ENCODE measurements at places on chromosomes 2 and 18.

DNA sequence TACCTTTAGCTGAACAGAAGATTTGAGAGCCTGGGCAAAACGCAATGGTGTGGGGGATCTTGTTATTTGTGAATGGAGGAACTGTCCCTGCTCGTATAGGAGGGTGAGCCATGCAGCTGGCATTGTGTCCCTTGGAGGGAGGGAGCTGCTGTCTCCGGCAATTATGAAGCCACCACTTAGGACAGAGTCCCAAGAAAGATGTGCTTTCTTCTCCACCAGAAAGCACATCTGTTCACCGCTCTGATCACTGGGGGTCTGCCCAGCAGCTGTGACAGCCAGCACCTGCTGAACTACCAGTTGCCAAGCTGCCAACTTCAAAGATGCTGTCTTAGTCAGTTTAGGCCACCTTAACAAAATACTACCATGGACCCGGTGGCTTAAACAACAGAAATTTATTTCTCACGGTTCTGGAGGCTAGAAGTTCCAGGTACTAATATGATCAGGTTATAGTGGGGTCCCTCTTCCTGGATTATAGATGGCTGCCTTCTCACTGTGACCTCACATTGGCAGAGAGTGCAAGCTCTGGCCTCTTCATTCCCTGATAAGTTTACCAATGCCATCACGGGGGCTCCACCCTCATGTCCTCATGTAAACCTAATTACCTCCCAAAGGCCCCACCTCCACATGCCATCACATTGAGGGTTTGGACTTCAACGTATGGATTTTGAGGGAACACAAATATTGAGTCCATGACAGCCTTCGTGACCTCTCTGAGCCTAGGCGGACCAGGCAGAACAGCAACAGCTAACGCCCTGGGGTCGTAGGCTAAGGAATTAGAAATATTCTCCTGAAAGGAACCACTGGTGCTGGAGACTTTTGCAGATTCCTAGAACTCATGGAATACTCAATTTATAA is 148.3 kb downstream of the RHBDD1 start:
- DNase-seq: no peak

DNA sequence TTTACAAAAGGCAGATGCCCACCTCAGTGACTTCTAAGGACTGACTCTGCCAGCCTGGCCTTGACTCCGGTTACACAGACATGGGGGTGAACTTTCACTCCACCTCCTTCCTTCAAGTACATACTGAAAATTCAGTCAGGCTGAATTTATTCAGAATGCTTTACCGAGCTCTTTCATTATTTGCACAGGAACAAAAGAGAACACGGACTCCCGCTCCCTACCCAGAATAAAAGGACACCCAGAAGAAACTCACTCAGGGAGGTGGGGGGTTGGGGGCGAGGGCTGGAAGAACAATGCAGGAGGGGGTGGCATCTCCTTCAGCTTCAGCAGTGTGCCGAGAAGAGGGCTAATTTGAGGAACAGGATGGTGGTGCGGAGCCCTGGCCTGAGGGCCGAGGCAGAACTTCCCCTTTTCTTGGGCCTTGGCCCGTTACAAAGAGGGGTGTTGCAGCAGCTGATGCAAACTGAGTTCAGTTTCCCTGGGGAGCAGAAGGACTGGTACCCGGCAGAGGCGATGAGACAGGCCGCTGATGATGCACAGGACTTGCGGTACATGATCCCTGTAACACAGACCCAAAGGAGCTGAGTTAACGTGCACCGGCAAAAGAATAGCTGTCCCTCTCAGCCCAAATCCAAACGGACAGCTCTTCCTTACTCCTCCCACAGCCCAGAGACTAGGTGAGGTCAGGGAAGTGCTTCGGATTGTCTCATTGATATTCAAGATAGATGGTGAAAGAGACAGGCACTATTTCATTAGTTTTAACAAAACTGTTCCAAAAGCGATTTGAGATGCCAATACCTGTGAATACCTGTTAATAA is 24.1 kb downstream of the LYPD1 start:
- no peak for DNase-seq

- DNase-seq: peak; percentile 66
Measured at GRCh38 chr18:13382366-13382953, 163.9 kb downstream of the LDLRAD4 start.

GRCh38 chr2:168734199-168734760 is 68.2 kb upstream of the NOSTRIN start:
- no peak for DNase-seq

GRCh38 chr2:170375192-170375591 is 197.2 kb downstream of the MYO3B start:
- DNase-seq: no peak

DNA sequence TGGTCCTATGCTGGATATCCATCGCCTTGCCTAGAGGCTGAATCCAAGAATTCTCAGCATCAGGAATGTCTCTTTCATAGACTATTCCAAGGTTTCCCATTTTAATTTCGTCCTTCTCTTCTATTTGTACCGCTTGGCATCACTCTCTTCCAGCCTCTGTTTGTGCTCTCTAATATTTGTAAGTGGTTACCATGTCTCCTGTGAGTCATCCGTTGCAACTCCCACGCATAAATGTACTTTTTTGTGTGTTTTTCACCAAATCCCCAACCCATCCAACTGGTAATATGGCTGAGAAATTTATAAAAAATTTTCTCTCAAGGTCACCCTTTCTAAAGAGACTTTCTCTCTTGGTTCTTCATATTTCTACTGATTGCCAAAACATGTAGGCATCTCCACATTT is 21.8 kb downstream of the COLEC12 start:
- DNase-seq: no peak

- DNase-seq: no peak
Measured at GRCh38 chr2:176582990-176583481, 313.8 kb downstream of the MTX2 start.

DNA sequence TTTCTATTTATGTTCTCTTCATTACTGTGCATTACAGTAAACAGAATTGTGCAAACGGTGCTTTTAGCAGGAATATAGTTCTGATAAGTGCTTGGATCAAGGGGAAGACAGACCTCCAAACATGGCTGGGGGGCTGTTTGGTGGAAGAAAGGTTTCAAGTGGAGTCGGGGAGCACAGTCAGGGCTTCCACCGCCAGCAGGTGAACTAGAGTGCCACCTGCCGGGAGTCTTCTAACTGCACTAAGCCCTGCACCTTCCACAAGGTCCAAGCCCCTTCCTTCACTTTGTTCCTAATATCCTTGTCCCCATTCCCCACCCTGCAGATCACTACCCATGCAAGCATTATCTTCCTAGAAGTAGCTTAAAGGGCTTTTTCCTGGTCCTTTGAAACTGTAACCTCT is 11.1 kb downstream of the ONECUT2 start:
- DNase-seq: peak; percentile 28

DNA sequence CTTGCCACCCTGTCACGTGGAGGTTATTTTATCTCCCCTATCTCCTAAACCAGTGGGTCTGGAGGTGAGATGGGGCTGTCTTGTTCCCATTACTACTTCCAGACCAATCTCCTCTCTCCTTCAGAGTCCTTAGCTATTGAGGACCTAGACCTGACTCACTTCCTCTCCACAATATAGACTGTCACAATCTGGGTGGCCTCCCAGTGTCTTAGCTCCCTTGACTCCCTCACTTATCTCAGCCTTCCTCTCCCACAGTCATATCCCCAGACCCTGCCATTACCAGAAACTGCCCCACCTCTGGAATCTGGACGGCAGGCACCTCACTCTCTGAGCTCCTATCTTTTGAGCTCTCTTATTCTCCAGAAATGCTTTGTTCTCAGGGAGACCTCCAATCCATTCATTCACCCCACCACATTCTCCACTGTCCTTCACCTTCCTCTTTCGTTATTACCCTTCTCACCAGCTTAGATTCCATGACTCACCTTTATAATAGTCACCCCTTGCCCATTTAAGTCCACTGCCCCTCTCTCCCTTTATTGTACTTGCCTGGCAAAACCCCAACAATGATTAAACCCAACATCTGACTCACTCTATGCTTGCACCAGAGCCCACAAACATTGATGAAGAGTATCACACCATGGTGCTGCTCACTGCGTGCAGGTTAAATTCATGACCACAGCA is 23.3 kb upstream of the SIX3 start:
- no peak for DNase-seq

DNA sequence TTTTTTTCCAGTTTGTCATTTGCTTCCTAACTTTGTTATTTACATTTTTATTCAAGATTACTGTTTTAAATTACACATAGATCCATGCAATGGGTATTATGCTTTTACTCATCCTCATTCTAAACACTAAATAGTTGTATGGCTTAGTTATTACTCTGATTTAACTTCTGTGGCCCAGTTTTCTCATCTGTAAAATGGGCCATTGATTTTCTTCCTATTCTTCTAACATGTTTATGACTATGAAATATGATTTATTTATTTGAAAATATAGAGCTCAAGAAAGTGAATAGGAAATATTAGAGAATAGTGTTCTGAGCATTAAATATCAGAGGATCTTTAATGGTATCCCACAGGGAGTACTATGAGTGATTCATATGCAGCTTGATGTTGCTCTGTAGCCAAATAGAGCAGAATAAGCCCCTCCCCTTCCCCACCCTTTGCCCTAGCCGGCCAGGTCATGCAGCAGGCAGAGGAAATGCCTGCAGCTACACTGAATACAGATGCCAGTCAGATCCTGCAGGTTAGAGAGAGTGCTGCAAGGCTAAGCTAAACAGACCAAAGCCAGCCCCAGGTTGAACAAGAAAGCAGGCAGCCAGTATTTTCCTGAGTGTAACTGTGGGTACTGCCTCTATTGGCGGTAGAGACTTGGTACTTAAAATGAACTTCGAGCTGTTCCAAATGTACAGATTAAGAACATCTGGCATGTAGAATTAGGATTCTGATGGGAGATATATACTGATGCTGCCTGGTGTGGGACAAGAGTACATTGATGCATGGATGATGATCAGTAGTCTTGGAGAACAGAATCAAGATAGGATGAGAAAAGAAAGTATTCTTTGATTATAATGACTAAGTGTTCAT is 11.7 kb upstream of the ACYP2 start:
- peak; percentile 18 for DNase-seq

GRCh38 chr18:79251021-79251420 is 144.7 kb upstream of the NFATC1 start:
- DNase-seq: no peak

GRCh38 chr18:78934551-78935225 is 44.9 kb upstream of the SALL3 start:
- no peak for DNase-seq

DNA sequence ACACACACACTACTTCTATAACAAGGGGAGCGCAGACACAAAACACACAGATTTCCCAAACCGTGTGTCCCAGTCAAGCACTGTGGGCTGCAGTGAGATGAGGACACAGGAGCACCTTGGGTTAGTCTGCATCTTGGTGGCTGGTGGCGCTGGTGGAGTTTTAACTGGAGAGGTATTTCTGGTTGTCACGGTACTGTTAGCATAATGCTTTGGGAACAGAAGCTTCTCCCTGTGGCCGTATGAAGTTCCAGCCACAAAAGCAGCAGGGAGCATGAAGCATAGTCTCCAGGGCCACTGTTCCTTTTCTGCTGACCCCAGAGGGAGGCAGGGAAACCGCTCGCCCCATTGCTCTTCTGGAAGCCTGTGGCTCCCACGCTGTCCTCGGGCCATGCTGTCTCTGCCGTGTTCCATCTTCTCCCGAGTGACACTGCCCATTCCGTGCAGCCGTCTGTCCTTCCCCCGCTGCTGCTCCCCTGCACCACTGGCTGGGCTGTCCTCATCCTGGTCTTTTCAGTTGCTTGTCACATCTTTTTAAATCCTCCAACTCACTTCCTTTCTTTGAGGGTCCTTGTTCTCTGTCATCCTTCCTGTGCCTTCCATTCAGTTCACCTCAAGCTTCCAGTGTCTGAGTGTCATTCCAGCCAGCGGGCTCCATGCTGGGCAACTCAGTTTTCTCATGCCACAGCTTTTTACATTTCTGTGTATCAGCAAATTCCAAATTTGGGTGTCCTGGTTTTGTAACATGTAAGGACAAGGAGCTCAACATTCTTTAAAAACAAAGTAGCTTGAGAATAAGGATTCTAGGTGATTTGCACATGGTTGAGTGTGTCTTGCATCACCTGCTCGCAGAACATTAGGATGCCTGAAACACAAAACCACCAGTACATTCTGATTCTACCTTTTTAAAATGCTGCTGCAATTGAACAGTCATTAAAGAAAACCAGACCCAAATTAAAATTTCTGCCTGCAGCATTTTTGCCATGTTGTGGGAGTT is 125.0 kb downstream of the MTCL1 start:
- no peak for DNase-seq

- DNase-seq: no peak
Measured at GRCh38 chr2:148720501-148721001, 76.0 kb downstream of the EPC2 start.

DNA sequence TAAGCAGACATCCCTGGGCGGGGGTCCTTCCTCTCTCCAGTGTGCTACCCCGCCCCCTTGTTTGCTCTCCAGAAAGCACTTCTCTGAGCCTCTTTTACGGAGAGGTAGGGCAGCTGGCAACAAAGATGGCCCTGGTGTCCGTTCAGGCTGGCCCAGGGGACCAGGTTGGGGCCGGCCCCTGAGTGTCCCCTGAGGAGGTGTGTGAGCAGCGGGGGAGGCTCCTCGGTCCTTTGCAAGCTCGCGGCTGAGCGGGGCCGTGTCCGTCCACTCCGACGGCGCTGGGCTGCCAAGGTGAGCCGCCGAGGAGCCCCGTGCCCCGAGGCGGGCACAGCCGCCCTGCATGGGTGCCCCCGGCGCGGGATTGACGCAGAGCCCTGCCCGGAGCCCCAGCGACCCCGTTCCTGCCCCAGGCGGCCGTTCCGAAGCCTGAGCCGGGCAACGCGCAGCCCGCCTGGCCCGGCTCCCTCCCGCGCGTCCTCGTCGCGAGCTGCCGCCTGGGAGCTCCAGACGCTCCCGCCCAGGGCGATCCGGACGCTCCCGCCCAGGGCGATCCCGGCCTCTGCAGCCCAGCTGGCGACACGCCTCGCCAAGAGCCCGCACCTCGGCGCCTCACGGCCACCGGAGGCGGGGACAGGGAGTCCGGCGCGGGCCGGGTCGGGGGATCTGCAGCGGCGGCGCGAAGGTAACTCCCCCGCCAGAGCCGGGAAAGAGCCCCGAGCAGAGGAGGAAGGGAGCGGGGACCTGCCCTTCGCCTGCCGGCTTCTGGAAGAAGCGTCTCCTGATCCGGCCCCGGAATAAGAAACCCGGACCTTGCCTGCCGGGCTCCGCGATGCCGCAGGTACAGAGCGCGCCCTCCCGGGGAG is at the start of gene PROKR1:
Gene PROKR1 (plus strand): TSS at position 569 of the 863 bp plus-strand sequence. CDS start 2,243 bp downstream, outside the sequence.
- DNase-seq: peak; percentile 41

- DNase-seq: no peak
Measured at GRCh38 chr2:118980573-118980972, 38.6 kb downstream of the MARCO start.

DNA sequence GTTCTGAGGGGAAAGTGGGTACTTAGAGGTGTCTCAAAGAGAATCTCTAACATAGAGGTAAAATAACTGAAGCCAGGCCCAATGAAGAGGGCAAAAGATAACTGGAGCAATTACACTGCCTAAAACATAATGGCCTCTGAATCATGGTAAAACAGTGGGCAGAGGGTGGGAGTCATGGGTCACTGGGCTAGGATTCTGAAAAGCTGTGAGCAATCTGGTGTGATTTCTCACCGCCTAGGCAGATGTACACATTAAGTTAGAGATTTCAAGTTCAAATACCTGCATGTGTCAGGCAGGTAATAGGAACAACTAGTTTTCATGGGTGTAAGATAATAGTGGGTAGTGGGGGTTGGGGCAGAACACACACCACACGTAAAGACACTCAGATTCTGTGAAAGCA is 45.6 kb downstream of the INSIG2 start:
- no peak for DNase-seq

All from NCI-H510A treated with DMSO at 0.1 percent for 48 hours (cell line).